ENCODE measurements at places on chromosomes 7 and 10.

- no peak for DNase-seq
Measured at GRCh38 chr7:82194016-82194643, 249.4 kb downstream of the CACNA2D1 start.

DNA sequence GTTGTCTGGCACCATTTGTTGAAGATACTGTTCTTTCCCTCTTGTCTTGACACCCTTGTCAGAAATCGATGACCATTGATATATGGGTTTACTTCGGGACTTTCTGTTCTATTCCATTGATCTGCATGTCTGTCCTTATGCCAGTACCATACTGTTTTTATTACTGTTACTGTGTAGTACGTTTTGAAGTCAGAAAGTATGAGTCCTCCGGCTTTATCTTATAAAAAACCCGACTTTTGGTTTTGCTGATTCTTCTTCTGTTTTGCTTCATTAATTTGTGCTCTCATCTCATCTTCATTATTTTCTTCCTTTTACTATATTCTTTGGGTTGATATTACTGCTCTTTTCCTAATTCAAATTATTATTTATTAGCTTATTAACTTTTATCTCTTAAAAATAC, 52.4 kb downstream of the MAPK8 start:
- DNase-seq = no peak

GRCh38 chr7:3683546-3684539, 382.8 kb downstream of the SDK1 start:
- DNase-seq = no peak

DNA sequence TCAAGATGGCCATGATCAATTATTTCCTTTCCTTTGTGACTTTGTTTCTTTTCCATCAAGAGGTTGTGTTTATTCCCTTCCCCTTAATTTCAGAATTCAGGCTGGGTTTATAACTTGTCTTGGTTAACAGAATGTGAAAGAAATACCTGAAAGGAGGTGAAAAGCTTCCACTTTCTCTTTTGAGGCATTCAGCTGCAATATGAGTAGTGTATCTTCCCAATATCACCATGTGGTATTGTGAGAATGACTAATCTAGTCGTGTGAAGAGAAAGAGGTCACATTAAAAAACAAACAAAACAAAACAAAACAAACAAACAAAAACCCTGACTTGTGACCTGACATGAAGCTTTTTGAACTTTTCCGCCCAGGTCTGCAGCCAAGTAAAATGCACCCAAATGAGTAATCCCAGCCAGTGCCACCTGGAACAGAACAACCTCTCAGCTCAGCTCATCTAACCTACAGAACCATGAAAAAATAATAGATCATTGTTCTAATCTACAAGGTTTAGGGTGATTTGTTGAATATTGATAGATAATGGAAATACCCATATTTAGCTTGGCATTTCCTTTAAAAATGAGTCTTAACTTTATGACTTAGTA, 70.8 kb upstream of the TEX47 start:
- no peak for DNase-seq

DNA sequence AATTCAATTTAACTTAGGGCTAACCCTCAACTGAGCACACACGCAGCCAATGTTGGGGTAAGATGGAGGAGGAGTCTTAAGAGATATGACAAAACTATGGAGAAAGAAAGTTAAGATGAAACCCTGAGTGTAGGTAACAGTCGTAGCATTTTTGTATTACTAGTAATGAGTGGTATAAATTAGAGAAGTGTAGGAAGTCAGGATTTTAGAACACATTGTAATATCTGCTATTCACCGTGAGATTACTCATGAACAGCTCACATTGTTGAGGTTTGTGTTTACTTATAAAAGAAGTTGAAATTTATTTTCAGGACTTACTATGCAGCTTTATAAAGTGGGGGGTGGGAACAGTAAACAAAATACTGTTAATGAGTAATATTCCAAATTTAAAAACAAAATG, 107.2 kb downstream of the ARHGAP21 start:
- no peak for DNase-seq

GRCh38 chr10:79400146-79401004, 45.0 kb downstream of the ZCCHC24 start:
- no peak for DNase-seq

DNA sequence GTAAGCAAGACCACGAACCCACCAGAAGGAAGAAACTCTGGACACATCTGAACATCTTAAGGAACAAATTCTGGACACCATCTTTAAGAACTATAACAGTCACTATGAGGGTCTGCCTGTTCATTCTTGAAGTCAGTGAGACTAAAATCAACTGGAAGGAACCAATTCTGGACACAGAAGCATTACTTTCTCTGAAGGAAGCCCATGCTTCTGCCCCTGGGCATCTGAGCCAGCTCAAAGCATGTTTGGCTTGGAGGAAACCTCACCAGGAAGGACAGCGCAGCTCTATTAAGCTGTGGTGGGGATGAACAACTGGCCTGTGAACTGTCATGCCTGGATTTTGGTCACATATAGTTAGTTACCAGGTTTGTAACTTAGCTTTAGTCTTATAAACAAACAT, 132.4 kb upstream of the GDF10 start:
- no peak for DNase-seq

DNA sequence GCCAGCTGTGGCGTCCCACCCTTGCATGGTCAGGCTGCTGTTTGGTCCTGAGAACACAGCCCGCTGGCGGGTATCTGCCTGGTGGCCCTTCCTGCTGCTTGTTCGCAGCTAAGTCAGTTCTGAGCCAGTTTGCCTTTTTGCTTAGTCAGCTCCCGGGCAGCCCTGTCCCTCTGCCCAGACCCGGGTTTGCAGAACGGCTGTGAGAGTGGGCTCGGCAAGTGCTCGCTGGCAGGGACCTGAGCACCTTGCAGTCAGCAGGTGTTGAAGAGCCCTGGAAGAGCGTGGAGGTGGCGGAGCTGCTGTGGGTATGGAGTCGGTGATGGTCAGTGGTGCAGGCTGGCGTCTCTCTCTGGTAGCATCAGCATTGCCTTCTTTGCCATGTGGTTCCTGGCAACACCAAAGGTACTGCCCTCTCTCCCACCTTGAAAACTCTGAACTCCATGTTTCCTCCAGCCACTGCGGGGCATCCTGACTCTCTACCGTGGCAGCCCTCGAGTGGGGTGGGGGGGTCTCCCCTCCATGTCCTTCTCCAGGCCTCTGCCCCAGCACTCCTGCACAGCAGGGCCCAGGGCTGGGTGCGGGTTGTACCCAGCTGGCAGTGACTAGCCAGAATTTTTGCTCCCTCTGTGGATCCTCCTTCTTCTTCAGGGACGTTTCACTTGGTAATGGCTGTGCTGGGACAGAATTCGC, 4.6 kb downstream of the INPP5A start:
- DNase-seq = peak; percentile 3

- no peak for DNase-seq
Measured at GRCh38 chr7:25820432-25821040, 331.5 kb upstream of the NFE2L3 start.

DNA sequence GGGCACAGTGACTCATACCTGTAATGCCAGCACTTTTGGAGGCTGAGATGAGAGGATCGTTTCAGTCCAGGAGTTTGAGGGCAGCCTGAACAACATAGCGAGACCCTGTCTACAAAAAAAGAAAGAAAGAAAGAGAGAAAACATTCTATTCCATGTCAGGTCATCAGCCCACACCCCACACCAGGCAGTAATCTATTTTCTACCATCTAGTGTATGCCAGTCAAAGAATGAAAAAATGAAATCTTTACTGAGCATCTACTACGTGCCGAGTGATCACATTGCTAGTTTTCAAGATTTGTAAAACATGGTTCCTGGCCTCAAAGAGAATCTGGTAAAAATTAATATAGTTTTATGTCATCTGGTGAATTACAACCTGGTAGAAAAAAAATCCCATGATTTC, 3.1 kb upstream of the EPHB4 start:
- DNase-seq = peak; percentile 40

GRCh38 chr7:43642897-43643630, 60.2 kb downstream of the STK17A start:
- no peak for DNase-seq

DNA sequence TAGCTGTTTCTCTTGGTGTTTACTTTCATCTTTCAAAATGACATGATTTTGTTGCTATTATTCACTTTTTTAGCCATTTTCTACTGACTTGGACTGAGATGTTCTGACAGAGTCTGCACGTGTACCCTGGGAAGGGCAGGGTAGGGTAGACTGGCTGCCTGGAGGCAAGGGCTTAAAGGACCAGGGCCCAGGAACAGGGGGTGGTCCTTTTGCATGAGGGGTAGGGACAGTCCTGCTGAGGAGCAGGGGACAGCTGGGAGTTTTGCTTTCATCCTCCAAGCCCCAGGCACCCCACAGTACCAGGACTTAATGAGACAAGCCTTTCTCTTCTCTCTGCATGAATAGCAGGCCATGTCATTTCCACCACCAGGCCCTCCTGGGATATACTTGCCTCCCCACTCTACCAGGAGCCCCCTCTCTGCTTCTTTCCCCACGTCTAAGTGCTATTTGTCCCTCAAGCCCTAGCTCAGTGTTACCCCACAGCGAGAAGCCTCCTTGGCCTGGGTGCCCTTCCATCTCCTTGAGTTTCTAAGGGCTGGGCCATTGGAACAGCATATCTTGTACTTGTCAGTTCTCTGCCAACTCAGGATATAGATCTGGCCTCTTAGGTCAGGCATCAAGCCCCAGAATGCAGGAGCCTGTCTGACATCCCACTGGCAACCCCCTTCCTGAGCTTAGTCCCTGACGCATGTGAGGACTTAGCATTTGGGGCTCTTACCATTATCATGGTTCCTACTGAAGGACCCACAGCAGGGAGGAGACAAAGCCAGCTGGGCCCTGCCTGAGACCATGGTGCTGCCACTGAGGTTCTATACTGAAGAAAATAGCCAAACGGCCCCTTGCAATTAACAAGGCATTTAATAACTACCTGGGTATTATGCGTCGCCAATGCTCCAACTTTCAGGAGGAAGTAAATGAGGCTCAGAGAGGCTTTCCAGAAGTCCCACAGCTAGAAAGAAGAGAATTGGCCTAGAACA, 78.4 kb upstream of the UNC5B start:
- no peak for DNase-seq

GRCh38 chr10:132397671-132398565, 918 bp downstream of the PWWP2B start:
- DNase-seq = no peak

- no peak for DNase-seq
Measured at GRCh38 chr7:109497053-109497452, 927.4 kb downstream of the DNAJB9 start.

DNA sequence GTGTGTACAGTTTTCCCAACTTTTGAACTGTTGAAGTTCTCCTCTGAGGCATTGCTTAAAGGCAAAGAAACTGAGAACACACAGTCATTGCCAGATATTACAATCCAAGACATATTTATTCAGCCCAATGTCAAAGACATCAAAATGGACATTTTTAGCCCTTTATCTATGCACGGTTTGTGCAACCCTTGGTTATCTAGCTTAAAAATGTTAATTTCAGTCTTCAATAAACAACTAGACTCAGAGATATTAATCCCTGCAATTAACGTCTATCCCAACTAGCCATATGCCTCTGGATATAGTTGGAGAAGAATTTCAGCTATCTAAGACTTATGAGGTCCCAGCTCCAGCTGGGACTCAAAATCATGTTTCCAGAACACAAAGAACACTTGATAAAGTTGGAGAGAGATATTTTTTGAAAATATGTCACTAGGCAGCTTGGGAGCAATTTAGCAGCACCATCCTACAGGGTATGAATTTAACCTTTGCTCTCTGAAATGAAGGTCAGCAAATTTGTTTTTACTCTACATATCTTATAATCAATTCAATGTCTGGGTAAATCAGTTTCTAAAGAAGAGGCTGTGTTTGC, 357.0 kb downstream of the RNLS start:
- no peak for DNase-seq

- DNase-seq = no peak
Measured at GRCh38 chr7:111736552-111736874, 174.2 kb upstream of the IMMP2L start.

DNA sequence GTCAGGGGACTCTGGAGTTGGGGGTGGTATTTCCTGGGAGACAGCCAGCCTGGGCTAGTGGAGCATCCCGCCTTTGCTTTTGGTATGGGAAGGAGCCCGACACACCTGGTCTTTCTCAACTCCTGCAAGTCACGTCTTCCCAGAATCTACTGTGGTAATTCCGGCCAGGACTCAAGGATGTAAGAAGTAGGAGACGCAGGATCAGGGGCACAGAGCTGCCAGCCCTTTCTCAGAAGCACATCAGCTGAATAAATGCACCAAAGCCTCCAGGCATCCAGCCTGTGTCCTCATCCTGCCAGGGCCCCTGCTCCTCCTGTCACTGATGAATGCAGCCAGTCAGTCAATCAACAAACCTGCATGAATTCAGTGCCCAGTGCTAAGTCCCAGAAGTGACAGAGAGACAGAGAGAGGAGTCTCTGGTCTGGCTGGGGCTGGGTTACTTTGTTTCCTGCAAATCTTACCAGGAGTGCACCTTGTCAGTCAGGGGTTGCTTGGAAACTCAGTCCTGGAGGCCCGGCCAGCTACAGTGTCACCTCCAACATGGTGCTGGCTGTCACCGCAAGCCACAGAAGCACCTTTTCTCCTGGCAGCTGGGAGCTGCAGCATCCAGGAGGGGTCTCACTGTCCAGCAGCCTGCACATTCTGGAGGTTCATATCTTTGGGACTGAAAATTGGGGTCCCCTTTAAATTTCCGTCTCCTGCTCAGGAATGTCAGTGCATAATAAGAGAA, 101.8 kb downstream of the PTPRE start:
- no peak for DNase-seq

DNA sequence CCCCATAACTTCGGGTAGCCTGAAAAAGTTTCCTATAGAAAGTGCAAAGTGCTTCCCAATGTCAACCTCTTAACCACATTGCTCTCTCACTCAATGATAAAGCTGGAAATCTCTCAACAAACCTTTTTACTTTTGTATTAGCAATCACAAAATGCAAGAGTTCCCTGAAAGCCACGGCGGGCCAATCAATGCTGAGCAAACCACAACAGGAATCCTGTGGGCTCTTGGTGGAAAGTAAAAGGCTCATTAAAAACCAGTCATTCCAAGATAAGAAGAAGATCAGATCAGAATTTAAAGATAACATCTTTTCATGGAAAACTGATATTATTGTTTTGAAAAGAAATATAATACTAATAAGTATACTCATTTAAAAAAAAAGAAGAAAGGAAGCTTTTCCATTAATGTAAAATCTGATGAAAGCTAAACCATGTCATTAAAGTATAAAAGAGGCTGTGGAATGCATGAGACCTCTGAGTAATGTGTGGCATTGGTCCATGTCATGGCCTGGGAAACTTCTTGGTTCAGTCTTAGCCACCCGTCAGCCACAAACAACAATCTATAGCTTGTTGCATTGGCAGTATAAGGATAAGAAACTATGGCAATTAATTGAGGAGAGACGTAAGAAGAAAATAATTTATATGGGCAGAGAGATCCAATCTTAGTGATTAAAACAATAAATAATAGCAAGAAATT, 1066.1 kb upstream of the SORCS1 start:
- no peak for DNase-seq
